Stimulated activated CD4-positive, alpha-beta T cell treated with anti-CD3 and anti-CD28 coated beads, Interleukin-2, amount 100 ng/mL, for 48 hours (primary cell): ENCODE measurements at places on chromosomes 7 and 10.
A peak's percentile ranks its signal among the peaks of the same experiment; 100 is the strongest.

- DNase-seq: peak; percentile 96
Measured at GRCh38 chr7:100428199-100428966, at the start of gene ZCWPW1. TSS of gene ZCWPW1 (minus strand) at chr7:100428703. CDS start at chr7:100420649, 8,054 bp downstream.

DNA sequence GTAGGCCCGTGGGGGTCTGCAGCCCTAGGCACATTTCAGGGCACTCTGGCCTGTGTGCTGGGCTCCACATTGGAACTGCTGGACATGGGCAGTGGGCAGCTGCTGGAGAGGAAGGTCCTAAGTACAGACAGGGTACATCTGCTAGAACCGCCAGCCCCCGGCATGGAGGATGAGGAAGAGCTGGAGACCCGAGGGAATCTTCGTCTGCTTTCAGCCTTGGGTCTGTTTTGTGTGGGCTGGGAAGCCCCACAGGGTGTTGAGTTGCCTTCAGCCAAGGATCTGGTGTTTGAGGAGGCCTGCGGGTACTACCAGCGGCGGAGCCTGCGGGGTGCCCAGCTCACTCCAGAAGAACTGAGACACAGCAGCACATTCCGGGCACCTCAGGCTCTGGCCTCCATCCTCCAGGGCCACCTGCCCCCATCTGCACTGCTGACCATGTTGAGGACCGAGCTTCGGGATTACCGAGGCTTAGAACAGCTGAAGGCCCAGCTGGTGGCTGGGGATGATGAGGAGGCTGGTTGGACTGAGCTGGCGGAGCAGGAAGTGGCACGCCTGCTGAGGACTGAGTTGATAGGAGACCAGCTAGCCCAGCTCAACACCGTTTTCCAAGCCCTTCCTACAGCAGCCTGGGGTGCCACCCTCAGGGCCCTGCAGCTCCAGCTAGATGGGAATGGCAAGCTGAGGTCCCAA is 1.4 kb downstream of the HPS6 start:
- DNase-seq: no peak

DNA sequence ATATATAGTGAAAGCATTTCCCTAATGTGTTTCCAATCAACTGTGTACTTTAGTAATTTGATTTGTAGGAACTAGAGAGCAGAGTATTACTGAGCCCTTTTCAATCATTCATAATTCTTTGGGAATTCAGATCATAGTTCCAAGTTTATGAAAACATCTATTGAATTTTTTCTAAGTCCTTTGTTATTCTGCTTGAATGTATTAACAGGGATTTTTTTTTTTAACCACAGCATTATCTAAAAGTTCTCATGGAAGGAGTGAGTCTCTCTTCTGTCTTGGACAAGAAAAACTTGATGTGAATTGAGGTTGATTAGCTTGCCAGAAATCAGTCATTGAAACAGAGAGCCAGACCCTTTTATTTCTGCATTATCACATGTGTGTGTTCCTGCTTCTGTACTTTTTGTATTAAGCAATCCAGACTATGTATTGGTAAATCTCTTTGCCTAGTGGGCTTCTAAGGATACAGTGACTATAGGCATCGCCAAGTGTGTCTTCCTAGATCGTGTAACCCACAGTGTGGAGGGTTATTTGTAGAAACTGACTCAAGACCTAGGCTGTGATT is 59.9 kb downstream of the BMPER start:
- DNase-seq: no peak

GRCh38 chr10:31393844-31394243 is 74.8 kb downstream of the ZEB1 start:
- DNase-seq: no peak

DNA sequence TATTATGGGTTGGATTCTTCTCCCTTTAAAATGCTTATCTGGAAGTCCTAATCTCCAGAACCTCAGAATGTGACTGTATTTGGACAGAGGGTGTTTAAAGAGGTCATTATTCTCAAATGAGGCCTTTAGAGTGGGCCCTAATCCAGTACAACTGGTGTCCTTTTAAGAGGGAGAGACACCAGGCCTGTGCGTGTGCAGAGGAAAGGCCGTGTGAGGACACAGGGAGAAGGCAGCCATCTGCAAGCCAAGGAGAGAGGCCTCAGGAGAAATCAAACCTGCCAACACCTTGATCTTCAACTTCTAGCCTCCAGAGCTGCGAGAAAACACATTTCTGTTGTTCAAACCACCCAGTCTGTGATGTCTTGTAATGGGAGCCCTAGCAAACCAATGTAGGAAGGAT is 235.4 kb upstream of the MYO3A start:
- no peak for DNase-seq

DNA sequence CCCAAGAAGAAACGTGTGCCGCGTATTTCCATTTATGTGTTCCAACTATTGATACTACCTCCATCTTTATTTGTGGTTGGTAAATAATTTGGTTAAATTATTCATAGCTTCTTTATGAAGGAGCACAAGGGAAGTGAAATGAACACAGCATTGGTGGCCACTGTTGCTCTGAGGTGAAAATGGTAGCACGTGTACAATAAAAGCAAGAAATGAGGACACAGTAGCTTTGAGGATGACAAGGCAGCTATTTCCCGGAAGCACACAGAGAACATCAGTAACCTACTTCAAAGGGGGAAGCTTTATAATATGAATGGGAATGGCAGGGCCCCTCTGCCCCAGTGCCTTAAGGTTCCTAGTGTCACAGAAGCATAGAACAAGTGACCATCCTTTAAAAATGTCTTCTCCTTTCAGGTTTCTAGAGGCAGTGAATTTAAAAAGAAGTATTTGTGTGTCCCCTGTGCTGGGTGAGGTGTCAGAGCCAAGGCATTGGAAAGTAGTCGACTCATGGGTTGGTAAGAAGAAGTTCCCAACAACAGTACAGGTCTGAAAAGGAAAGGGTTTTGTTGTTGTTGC is 78.8 kb downstream of the SGMS1 start:
- no peak for DNase-seq

DNA sequence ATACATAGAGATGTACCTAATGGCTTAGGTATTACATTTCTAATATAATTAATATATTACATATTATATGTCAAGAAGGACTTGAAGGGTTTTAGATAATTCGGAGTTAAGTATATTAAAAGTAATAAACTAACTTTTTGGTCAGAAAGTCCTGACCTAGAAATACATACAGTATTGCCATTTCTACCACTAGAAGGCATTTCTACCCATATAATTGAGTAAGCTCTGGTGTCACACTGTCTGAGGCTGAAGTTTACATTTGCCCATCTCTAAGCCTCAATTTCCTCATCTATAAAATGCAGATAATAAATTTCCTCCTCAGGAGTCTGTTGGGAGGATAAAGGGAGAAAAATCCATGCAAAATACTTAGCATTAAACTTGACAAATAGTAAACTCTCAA is 7.1 kb downstream of the FKBP14 start:
- no peak for DNase-seq

DNA sequence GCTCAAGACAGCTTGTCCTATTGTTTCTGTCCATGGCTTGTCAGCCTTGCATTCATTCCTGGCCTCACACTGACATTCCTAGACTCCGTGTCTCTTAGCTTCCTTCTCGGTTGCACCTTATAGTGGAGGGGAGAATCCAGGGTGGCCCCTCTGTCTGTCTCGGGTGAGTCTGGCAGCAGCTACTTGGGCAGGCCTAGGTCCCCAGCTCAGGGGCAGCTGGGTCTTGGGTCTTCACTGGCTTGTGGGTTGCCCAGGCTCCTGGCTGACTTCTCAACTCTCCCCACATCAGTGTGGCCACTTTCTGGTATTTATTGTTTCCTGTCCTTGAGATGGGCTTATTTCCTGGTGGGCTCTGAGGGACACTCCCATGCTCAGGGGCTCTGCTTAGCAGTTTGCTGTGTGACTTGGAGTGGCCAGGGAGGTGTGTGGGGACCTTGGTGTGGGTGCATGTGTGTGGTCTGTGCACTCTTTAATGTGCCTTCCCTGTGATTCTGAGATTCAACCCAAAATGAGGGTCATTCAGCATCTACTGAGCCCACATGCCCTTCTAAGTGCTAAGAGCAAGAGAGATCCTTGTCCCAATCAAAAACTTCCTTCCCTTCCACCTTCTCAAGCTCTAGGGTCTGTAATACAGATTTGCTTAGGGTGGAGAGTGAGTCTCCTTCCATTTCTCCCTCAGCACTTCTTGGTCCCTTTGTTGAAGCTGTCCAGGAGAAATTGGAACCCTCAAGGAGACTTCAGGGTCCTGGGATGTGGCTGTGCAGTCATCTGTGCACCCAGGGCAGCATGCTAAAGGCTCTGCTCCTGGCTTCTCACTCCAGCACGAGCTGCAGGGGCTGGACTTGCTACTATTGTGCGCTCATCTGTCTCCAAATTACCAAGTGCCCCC is 20.1 kb downstream of the UPP1 start:
- DNase-seq: no peak

DNA sequence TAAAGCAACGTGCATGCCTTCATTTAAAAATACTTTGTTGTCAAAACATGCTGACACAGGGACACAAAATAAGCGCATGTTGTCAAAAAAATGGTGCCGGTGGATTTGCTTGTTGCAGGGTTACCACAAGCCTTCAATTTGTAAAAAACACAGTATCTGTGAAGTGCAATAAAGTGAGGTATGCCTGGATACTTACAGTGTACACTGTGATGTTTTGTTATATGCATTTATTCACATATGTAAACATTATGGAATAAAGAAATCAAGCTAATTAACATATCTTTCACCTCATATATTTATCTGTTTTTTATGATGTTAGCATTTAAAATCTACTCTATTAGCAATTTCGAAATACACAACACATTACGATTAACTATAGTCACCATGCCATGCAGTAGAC is 202.6 kb upstream of the FZD8 start:
- DNase-seq: no peak

DNA sequence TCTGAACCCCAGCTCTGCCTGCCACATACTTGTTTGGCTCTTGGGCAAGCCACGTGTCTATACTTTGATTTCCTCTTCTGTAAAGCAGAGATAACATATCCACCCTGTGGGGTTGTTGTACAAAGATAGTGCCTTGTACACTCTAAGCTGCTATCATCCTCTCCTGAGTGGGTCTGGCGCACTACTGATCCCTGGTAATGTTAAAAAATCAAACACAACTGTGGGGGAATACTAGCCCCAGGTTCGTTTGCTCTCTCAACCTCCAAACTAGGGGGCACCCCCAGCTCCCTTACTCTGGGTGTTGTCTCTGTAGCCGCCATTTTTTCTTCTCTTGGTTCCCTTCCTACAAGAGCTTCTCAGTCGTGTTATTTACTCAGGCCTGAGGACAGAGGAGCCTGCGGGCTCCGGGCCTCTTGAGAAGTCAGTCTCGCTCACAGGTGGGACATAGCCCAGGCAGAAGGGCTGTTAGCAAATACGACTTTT is 1.0 kb downstream of the POLM start:
- no peak for DNase-seq

GRCh38 chr10:120475844-120476791 is 19.1 kb downstream of the PLPP4 start:
- no peak for DNase-seq

GRCh38 chr10:86961481-86962091 is 3.2 kb downstream of the SNCG start:
- DNase-seq: no peak

GRCh38 chr7:96527133-96527827 is 182.4 kb downstream of the SEM1 start:
- DNase-seq: no peak

DNA sequence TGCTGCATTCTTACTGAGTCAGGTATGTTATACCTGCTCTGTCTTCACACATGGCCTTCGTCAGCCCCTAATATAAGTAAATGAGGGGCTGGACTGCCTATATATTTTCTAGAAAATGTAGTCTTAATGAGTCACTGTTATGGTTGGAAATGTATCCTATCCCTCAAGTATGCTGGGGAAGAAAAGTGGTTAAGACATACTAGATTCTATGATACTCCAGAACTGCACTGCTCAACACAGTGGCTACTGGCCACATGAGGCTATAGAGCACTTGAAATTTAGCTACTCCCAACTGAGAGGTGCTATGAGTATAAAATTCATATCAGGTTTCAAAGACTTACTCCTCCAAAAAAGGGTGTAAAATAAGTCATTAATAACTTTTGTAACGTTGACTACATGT is 104.3 kb upstream of the STEAP1B start:
- no peak for DNase-seq

DNA sequence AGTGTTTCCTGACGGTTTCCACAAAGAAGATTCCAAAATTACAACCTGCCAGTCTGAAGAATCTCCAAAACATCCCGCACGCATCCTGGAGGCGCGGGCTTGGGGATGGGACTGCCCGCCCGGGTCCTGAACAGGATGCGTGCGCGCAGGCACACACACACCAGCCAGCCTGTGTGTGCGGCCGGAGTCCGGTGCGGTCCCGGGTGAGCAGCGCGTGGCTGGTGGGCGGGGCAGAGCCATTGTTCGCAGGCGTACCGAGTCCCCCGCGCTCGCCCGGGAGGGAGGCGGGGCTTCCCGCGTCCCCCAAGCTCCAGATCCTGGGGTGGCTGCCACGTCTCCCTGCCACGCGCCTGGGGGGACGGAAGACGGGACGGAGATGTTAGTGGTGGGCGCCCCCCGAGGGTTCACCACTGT is 675 bp upstream of the SCD start:
- DNase-seq: peak; percentile 65

GRCh38 chr7:91940171-91940570 is 491 bp upstream of the AKAP9 start:
- DNase-seq: peak; percentile 24

DNA sequence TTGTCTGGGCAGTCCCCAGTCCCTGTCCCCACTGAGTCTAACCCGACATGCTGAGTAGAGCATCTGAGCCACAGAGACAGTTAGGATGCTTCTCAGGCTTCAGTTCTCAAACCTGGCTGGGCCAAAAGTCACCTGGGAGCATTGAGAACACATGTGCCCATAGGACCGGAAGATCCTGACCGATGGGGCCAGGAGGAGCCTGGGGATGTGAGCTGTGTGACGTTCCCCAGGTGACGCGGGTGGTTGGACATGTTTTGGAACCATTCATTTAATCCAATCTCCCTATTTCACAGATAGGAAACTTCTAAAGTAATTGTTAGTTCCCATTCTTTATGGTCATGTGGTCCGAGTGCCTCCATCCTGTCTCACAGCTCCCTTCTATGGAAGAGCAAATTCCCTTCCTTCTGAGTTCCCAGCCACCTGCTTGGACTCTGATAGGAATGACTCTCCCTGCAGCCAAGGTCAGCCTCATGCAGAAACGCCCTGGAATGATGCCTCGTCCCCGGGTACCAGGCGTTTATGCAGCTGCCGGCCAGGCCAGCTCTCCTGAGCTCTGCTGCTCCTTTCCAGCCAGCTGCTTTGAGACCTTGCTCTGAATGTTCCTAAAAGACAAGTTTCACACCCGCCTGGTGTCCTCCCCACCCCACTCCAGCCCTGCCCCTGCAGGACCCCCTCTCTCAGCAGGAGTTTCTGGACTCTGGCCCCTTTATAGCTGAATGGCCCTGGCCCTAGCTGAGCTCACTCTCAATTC is 166.5 kb upstream of the RHEB start:
- no peak for DNase-seq
